Esophagus squamous epithelium (tissue), 5 donors: ENCODE measurements at places on chromosomes 16 and 17.

GRCh38 chr16:77221482-77221881 is 22.3 kb downstream of the SYCE1L start:
- no peak for DNase-seq

DNA sequence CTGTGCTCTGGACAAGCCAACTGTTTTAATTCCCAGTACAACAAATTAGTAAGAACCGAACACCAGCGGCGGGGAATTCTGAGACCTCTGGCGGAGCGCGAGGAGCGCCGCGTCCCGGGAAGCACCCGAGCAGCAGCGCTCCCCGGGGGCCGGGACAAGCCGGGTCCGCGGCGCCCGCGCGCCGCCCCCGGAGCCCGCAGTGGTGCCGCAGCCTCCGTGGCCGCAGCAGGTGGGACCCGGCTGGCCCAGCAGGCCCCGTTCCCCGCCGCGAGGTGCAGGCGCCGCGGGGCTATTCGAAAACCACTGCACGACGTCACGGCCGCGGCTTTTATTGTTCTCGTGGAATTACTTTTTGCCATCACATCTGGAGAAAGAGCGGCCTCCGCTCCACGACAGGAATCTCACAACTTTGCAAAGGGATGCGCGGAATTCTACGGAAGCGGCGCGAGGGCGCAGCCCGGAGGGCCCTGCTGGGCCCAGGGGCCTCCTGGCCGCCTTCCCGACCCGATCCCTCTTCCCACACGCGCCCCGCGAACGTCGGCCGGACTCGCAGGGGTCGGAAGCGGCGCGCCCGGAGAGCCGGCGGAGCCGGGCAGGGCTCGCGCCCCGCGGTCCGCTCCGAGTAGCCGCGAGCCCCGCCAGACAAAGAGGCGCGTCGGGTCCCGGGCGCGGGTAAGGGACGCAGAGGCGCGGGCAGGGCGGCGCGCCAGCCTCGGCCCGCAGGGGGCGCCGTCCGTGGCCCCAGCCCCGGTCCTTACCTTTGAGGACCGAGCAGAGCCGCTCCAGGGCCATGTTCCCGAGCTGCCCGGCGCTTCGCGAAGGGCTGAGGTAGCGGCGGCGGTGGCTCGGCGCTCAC is 696 bp downstream of the NETO2 start:
- DNase-seq, result no peak

DNA sequence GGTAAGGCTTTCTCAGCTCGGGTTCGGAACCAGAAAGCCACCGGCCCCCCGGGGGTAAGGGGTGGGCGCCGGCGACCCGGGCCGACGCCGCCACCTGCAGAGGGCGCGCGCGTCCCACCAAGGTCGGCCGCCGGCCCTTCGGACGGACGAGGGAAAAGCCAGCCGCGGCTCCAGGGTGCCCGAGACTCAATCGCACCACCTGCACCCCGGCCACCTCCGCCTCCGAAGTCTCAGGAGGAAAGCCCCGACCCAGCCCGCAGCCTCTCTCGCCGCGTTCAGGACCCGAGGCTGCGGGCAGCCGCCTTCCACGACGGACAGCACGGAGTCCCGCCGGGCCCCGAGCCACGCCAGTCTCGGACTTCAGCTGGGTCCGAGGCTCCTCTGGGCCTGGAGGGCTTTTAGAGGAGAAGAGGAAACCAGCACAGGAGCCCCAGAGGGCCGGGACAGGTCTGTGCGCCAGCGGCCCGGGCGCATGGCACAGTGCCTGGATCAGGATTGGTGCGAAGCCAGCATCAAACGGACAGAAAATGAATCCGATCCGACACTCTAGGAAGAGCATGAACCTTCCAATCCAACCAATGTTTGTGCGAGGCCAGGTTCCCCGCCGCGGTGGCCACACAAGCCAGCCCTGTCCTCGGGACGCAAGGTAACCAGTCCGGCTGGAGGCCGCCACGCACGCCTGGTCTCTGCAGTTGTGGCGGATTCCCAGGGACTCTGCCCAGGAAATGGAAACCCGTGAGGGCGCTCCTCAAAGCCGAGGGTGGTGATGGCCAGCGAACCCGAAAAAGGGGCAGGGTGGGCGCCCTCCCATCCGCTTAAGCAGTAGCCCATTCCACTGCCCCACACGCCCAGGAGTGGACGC is 6.7 kb downstream of the CBX8 start:
- no peak for DNase-seq

DNA sequence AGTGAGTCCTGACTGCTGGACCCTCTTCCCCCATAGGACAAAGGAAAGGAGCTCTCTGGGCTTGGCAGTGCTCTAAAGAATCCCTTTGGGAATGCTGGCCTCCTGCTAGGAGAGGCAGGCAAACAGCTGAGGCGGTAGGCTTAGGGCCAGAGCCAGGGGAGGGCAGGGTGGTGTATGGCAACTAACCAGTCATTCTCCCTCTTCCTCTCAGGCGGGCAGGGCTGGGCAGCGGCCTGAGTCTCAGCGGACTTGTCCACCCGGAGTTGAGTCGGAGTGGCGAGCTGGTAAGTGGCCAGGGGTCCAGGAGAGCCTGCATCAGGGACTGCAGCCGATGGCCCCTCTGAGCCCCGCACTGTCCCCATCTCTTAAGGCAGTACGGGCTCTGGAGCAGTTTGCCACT is 4.4 kb downstream of the ACADVL start:
- DNase-seq, result no peak

DNA sequence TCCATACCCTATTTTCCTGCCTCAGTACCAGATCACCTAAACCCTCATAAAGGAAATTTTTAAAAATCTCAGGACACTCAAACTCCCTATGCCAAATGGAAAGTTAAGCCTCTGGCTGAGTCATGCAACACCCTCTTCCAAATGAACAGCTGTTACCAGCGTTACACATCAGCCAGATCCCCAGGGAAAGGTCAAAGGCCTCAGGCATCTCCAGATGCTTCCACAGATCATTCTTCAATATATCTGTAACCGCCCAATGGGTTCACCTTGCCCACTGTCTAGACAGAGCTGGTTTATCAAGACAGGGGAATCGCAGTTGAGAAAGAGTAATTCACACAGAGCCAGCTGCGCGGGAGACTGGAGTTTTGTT is 29.1 kb upstream of the SHCBP1 start:
- DNase-seq, result no peak
